ENCODE measurements at places on chromosomes 12 and 14.

GRCh38 chr12:70032076-70032475 is 207.0 kb downstream of the MYRFL start:
- no peak for DNase-seq

GRCh38 chr12:93365616-93366405 is 11.9 kb upstream of the NUDT4 start:
- DNase-seq: no peak

GRCh38 chr14:81295958-81296923 is 75.5 kb upstream of the GTF2A1 start:
- DNase-seq: no peak

GRCh38 chr12:226401-226800 is 12.4 kb upstream of the SLC6A12 start:
- no peak for DNase-seq

DNA sequence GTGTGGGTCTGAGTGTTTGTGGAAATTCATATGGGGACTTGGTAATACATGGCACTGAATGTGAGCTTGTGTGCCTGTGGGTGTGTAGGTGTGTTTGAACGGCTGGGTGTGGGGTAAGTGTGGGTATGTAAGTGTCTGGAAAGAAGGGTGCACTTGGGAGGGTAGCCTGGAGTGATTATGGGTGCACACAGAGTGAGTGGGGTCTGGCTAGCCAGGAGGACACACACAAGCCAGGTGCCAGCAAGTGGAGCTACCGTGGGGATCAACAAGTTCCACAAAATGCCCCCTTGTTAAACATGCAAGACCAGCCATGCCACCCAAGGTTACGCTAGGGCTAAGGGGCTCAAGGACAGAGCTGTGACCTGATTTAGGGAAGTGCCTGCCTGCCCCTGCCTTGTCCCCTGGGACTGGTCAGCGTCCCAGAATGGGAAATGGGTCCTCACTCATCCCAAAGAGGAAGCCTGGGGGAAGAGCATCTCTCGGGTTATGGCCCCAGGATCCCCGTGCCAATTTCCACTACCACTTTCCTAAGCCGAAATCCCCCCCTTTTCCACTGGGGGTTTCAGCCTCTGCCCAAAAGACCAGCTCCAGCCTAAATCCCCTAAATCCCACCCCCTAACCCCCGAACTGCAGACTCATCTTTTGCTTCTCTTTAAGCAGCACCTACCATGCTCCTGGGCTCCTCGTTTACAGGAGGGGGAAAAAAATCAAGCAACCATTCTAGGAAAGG is 118.6 kb downstream of the DICER1 start:
- DNase-seq: no peak

DNA sequence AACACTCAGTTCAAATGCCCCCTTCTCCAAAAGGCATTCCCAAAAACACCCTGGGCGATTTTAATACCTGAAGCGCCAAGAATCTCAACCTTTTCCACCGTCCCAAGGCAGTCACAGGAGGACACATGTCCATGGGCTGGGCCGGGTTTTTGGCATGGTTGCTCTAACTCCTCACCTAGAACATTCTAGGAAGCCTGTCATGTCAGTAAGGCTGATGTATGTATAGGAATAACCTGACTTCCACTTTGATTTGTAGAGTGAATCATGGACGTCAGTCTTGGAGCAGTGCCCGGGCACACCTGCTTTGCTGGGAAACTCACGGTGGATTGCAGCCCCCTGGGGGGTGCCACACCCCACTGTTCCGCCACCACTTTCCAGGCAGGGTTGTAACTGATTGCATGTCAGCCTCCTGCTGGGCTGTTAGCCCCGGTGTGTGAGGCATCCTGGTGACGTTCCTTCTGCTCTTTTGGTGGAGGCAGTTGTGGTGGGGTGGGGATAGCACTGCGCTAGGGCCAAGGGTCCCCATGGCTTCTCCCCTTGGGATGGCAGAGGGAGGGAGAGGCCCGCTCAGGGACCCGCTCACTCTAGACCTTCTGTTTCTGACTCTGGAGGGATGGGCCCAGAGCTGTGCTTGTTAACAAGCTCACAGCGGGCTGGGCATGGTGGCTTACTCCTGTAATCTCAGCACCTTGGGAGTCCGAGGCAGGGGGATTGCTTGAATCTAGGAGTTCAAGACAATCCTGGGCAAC is 35.2 kb upstream of the FAM181A start:
- no peak for DNase-seq

GRCh38 chr12:3110578-3110977 is 33.4 kb downstream of the TSPAN9 start:
- DNase-seq: no peak

GRCh38 chr14:68361231-68361630 is 431.6 kb downstream of the ZFP36L1 start:
- DNase-seq: no peak
